ENCODE measurements at places on chromosomes 7 and 10.

GRCh38 chr7:101743241-101743994 is 74.0 kb upstream of the CUX1 start:
- no peak for DNase-seq

DNA sequence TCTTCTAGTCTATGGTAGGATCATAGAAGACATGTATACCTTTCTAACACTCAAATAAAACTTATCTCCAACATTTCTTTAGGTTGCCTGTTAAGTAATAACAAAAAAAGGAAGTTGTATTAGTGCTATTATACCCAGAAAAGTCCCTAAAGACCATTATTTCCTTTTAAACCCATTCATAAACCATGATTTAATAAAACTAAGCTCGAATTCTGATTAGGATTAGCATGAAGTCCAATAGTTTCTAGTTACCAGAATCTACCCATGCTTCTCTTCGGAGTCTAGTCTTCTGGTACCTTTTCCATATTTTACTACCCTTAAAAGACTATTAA is 62.7 kb downstream of the USP6NL start:
- no peak for DNase-seq

GRCh38 chr7:119916501-119916900 is 356.5 kb upstream of the KCND2 start:
- no peak for DNase-seq

DNA sequence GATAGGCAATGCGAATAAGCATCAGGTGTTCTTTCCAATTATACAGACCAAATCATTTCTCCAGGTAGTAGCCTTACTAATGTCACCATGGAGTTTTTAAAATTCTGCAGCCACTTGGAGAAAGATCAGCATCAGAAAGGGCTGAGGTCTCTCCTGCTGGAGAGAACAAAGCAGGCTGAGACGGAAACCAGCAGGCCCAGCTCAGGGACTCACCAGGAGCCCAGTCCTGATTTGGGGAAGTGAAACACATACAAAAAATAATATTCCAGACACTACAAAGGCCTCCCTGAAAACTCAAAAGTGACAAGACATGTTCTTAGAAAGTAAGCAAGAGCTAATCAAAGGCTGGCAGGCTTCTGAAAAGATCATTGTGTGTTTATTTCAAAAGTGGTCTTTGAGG is 207.1 kb upstream of the GHITM start:
- DNase-seq: no peak

DNA sequence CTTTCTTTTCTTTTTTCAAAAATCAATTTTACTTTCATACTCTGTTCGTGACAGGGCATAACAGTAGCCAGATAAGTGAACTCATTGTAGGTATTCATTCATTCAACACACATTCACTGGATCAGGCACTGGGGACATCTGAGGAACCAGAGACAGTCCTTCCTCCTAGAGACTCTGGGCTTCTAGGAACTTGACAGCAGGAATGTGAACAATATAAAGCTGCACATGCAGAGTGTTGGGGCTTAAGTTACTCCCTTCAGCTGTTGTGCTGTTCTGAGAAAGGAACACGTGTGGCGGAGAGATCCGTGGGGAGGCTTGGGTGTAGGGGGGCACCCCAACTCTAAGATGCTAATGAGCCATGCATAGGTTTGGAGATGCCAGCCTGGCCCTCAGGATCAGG is 120.4 kb downstream of the PKD1L1 start:
- DNase-seq: no peak

DNA sequence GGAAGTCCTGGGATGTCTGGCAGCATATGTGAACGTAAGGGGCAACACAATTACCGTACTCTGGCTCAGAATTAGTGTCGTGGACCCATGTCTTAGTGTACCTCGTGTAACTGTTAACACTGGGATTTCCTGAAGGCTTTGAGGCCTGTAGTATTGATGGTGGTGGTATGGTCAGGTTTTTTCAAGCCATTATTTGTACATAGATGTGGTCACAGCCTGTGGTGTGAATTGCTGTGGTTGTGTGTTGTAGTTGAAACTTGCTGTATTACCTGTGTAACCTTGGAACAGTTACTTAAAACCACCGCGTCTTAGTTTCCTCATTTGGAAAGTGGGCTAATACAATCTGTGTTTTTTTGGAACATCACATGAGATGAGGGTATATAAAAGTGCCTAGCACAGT is 5.3 kb downstream of the EXOC4 start:
- no peak for DNase-seq

DNA sequence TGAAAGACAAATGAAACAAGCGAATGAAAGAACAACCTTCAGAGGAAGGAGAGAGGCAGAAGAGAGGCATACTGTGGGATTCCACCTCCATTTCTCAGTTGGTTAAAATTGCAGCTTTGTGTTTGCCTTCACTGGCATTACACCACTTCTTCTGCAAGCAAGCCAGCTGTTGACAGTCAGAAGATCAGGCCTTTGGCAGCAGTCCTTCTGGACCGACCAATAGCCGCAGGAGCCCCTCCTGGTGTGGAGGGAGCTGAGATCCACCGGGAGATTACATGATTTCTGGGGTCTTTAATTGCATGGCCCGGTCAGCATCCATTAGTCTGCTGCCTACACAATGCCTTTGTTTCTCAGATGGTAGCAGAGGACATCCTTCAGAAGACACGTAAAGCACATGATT is 206.7 kb downstream of the ADAM12 start:
- no peak for DNase-seq

GRCh38 chr10:57948796-57949195 is 318.9 kb downstream of the IPMK start:
- DNase-seq: no peak

GRCh38 chr7:129401967-129402860 is 32.0 kb upstream of the STRIP2 start:
- no peak for DNase-seq

DNA sequence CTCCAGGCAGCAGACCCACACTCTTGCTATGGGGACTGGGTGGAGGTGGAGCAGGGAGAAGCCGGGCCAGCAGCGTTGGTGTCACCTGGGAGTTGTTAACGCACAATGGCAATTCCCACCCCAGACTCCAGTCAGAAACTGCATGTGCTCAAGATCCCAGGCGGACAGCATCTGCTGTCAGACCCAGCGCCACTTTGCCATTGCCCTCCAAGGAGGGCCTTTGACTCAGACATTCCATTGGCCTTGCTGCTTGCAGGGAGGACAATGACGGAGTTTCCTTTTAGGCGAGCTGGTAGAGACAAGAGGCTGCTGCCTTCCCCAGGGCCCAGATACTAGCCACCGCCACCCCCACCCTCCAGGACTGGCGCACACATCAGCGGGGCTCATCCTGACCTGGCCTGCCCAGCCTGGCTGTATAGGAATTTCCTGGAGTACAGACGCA is 34.5 kb downstream of the ZNF775 start:
- DNase-seq: no peak

GRCh38 chr7:98841179-98841997 is 28.4 kb downstream of the TMEM130 start:
- DNase-seq: no peak

DNA sequence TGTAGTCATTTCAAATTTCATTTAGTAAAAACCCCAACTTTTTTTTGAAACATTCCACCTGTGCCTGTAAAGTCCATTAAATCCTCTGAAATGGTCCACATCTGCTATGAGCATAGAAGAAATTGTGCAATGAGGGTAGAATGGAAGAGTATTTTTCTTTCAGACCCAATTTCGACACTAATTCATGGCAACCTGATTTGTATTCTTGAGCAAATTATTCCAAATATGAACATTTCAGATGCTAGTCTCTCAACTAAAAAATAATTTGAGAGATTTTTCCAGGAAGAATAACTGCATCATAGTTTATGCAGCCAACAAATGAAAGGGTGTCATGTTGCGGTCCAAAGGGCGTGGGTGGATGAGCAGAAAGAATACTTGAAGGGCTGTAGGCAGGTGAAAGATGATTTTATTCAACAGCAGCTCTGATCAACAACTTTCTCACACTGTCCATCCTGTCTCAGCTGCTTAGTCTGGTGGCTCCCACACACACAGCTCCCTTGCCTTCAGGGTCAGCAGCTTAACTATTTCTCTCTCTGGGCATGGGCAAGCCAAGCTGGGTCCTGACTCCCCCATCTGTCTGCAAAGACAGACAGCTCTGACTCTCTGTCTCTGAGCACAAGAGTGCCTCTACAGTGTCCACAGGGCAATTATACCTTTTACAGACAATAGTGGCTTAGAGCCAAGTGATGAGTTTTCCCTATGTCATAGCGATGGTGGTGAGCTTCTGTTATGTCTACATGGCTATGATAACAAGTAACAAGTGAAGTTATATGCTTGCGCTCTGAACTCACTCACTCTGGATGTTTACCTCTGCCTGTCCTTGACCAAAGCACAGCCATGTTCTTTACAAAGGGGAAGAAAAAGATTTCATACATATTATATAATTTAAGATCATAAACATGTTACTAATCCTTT is 11.5 kb downstream of the STEAP2 start:
- DNase-seq: no peak

DNA sequence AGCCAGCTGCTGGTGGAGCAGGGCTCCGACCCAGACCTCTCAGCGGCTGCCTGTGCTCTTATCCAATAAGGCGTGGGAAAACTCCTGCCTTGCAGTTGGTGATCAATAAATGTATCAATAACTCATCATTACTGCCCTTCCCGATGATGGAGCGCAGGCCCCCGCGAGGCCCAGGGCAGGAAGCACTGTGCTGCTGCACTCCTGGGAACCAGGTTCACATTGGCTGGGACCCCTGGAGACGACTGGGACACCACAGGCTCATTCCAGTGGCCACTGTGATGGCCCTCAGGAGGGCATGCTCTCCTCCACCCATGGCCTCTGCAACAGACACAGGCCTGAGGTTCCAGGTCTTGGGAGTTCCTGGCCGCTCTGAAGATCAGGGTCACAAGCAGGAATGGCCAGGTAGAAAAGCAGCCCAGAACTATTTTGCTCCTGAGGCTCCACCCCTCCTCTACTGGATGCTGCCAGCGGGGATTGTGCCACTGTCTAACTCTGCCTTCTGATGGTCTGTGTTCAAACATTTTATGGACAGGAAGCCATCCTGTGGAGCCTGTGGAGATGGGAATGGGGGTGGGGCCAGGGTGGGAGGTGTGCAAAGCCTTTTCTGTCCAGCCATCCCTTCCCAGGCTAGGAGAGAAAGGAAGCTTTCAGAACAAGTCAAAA is 287.4 kb upstream of the ZMIZ1 start:
- no peak for DNase-seq

- DNase-seq: no peak
These were observed 53.2 kb upstream of the FAM3C start for GRCh38 chr7:121449329-121449728.

DNA sequence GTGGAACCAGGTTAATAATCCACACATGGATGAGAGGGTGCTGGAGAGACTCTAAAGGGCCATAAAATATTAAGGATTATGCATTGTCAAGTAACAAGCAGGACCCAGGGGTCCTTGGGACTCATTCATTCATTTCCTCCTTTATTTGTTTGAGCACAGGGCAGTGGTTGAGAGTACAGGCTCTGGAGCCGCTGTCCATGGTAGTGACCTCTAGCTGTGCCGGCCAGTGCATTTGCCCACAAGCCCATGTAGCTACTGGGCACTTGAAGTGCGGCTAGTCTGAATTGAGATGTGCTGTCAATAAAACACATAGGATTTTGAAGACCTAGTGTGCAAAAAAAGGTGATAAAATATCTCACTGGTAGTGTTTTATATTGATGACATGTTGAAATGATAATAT is 137.6 kb downstream of the C10orf105 start:
- DNase-seq: no peak

- DNase-seq: no peak
These were observed 148.4 kb downstream of the KLF6 start for GRCh38 chr10:3636356-3637181.

DNA sequence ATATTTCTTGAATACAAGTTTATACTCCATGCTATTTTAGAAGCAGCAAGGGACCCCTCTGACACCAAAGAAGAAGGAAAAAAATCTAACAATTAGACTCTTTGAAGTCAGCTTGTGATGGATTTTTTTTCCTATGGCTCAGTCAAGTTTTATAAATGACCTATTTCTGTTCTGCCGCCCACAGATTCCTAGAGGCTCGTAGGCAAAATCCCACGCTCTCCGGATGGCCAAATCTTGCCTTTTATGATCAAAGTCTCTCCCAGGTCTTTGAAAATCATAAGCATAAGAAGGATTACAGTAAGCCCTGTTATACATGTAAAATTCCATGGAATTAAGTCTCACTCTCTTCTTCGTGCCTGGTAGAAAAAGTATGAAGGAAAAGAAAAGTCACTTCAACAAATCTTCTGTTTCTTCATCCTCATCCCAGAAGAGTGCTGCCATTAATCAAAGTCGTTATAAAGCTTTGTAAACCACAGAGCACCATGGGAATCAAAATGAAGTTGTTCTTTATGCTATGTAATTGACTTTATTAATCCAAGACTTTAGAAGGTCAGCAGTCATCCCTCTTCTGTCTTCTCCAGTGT is 33.1 kb downstream of the ASB13 start:
- no peak for DNase-seq

- DNase-seq: no peak
These were observed 9.8 kb upstream of the STEAP4 start for GRCh38 chr7:88316456-88316855.

DNA sequence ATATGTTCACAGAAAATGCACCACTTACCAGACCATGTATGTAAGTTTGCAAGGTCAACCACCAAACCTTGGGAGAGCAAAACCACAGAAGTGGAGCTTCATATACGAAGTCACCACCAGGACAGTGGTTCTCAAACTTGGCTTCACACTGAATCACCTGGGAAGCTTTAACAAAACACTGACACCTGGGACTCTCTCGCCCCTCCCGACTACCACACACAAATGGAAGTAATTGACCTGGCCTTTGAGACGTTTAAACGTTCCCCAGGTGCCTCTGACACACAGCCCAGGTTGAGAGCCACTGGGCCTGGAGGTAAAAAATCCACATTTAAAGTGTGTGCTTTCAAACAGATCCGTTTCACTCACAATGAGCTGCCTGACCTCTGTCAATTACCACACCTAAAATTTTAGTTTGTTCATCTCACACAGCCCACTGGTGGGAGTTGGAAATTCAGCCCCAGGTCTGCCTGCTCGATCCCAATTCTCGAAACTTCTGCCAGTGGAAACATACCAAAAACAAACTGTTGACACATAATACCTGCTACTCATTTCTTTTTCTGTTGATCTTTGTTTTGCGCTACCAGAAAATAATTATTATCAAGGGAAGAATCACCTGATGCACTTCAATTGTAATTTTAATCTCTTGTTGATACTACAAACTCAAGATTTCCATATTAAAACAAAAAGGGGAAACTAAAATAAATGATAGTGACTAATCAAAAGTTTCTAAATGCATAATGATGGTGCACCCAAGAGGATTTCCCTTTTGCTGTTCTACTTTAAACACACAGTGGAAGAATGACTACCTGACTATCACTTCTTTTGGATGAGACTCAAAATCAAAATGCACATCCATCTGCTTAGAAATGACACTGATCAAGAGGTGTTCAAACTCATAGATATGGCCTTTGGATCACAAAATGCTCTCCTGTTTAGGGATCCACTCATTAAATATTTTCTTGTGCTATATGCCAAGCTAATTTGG is 26.6 kb downstream of the CDNF start:
- DNase-seq: no peak

DNA sequence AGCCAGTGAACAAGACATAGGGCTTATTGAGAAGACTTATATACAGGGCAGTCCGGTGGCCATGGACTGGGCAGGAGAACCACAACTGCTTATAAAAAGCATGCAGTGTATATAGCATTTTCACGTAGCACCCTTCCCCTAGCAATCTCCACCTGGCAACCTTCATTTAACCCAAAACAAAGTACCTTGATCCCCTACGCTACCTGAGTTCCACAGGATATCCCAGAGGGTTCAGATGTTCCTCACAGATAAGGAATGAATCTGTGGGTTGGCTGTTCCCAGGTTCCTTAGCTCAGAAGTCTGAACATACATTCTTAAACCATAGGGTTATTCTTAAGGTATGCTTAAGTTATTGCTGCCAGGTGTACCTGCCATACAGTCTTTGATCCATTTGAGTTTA is 22.0 kb upstream of the TNKS2 start:
- no peak for DNase-seq
